ENCODE measurements at places on chromosomes 6 and 20.

GRCh38 chr20:59025511-59025910 is 6.3 kb downstream of the TUBB1 start:
- no peak for DNase-seq

DNA sequence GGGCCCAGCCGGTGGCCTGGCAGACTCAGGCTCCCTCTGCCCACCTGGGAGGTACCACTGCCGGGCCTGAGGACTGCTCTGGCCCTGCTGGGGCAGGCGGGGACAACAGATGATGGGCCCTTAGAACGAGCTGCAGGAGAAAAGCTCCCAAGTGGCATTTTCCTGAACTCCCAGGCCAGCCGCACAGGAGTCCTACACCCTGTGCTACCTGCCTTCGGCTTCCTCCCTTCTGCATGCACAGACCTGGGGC is 41.3 kb downstream of the DSTN start:
- no peak for DNase-seq

- DNase-seq, result no peak
Observed at GRCh38 chr20:2449386-2449785, 21.2 kb downstream of the SNRPB start.

GRCh38 chr20:56400001-56400640 is 7.7 kb downstream of the CSTF1 start:
- peak; percentile 53 for DNase-seq

- no peak for DNase-seq
Observed at GRCh38 chr6:111530667-111531066, 47.6 kb upstream of the REV3L start.

DNA sequence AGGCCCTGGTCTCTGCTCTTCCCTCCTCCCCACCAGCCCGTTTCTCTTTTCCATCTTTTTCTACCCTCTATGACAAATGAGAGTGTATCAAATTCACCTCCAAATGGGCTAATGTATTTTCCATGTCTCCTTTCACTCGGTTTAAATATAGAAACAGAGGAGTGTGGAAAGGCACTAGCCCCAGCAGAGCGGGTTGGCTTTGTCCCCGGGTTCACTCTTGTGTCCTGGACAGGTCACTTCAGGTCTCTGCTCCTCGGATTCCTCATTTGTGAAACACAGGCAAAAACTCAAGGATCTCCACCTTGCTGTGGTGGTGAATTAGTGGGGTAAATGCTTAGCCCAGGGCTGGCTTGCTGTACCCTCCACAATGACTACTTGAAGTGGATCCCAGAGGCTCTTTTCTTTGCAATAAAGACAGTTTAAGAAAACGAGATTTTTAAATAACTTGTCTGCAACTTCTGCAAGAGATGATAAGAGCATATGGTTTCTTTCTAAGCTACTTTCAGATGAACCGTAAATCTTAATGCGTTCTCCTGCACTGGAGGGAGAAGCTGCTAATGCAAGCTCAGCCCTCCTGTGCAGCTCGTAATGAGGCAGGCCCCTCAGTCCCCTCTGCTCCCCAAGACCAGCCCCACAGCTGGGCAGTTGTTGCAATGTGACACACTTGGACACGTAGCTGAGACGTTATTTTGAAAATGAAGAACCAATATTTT is 292.9 kb downstream of the THBS2 start:
- DNase-seq, result no peak

- peak; percentile 58 for DNase-seq
Observed at GRCh38 chr6:85323435-85324040, 126.3 kb upstream of the NT5E start.

- DNase-seq, result no peak
Observed at GRCh38 chr20:8082989-8083388, 49.1 kb upstream of the PLCB1 start.

- no peak for DNase-seq
Observed at GRCh38 chr6:117498159-117498558, 15.7 kb downstream of the DCBLD1 start.

DNA sequence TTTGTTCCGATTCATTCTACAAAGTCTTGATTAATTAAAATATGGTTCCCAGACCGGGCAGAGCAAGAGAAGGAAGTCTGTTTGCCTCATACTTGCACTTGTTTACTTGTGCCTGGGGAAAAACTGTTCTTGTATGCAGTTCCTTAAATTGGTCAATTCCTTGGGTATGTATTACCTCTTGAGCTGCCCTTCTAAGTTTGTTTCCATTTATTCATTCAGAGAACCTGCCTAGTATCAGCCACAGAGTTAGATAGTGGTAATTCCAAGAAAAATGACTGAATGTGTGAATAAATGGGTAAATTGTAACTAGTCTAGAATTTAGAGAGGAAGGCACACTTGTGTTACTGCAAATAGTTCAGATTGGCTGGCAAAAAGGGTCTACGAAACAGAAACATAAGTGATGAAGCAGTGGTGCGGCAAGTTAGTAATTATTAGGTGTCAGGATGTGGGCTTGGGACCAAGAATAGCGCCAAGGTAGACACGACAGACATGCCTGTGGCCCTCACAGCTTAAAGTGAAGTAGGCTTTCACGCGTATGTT is 525 bp upstream of the MAK start:
- no peak for DNase-seq

GRCh38 chr6:164947164-164947563 is 362.2 kb downstream of the C6orf118 start:
- no peak for DNase-seq

GRCh38 chr6:106556368-106556960 is 72.8 kb downstream of the RTN4IP1 start:
- DNase-seq, result no peak

All from HEK293T (cell line).